NCI-H446 treated with DMSO at 0.1 percent for 48 hours (cell line): ENCODE measurements at places on chromosomes 3 and 15.

DNA sequence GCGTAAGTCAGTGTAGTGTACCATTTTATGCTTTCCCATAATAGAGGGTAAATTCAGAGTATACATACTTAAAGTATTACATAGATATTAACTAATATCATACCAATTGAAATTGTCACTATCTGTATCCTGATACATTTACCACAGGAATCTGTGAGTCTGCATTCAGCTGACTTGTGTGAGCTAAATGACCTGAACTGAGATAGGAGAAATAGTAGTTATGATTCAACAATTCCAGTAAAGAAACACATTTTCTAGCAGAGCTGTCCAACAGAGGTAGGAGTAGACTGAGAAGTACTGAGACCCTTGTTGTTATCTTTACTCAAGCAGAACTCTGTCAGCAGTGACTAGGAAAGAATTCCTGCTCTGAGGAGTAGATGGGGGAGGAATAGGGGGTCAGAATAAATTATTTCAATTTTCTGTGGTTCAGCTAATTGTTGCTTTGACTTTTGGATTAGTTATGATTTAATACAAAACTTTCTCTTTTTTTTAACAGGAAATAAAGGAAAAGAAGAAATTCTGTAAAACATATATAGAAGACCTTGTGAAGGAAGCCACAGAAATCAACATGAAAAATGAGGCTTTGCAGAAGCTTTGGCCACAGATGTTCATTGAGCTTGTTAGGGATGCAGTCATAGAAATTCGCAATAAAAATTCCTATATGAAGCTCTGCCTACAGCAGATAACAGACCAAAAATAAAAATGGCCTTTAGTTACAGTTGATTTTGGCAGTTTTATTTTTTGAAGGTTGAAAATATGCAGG lies 66.2 kb upstream of the THSD4 start:
- no peak for DNase-seq

DNA sequence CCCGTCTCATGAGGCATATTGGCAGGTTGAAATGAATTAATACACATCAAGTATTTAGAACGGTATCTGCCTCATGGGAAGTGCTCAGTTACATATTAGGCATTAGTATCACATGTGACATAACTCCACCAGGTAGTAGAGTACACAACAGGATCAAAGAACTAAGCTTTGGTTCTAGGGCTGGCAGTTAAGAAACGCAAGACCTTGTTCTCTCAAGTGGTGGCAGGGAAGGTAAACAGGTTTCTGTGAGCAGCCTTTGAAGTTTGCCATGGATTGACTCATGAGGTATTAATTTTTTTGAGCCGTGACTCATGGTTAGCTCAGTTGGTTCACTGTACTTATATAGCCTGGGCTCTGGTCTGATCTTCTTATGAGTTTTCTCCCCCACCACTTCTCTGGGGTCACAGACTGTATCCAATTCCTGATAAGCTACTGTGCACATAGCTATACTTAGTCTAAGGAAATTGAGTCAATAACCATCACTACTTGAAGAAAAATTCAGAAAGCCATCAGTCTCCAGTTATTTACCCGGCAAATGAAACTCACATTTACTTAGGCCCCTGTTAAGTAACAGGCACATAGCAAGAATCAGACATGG lies 155.6 kb upstream of the STT3B start:
- DNase-seq, result no peak

GRCh38 chr3:1082108-1082507 lies 10.7 kb upstream of the CNTN6 start:
- no peak for DNase-seq

GRCh38 chr3:25783661-25784512 lies 644 bp upstream of the NGLY1 start:
- peak; percentile 1 for DNase-seq

GRCh38 chr3:66480666-66481065 lies 20.2 kb downstream of the LRIG1 start:
- no peak for DNase-seq

- no peak for DNase-seq
These were observed 85.4 kb upstream of the SUCLG2 start for GRCh38 chr3:67739851-67740250.

- DNase-seq, result no peak
These were observed 66.7 kb upstream of the GOLGA8B start for GRCh38 chr15:34650177-34650576.

DNA sequence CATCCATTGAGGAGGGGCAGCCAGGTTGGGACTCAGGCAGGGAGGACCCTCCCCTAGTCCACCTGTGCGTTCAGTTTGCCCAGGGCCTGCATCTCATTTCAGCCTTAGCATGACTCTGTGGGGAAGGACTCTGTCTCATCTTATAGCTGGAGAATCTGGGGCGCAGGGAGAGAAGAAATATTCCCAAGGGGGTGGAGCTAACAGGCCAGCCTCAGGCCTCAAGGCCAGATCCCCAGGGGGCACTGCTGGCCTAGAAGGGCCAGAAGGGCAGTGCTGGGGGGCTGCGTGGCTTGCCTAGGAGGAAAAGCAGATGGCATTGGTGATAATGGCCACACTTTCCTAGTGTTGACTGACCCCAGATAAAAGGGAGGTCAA lies 10.9 kb downstream of the AMOTL2 start:
- no peak for DNase-seq

- no peak for DNase-seq
These were observed 13.0 kb upstream of the SLC28A1 start for GRCh38 chr15:84871428-84871985.

DNA sequence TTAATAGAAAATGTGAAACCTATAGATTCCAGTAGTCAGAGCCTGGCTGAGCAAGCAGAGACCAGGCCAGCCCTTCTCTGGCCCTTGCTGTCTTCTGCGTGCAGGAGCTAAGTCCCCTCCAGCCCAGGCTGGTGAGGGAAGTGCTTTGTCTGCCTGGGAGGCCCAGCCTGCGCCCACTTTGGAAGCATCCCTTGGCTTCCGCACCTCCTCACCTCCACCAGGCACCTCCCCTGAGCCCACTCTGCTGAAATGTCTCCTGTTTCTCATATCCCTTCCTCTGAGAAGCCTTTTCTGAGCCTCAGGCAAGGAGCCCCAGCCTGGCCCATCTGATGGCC lies 45.3 kb downstream of the ALDH1L1 start:
- no peak for DNase-seq

DNA sequence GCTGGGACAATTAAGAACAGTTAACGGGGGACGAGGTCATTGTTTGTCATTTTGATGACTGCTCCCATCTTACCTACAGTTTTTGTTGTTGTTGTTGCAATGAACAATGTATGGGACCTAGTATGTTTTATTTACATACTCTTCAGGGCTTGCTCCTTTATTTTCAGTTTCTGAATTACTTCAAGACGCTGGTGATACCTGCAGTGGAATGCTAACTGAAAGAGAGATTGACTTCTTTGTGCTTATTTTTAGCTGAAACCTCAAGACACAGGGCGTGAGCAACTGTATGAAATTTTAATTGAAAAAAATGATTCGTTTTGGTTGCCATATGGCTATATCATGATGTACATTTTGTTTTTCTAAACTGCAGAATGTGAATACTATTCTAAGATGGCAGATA lies 297.9 kb downstream of the EDEM1 start:
- no peak for DNase-seq

DNA sequence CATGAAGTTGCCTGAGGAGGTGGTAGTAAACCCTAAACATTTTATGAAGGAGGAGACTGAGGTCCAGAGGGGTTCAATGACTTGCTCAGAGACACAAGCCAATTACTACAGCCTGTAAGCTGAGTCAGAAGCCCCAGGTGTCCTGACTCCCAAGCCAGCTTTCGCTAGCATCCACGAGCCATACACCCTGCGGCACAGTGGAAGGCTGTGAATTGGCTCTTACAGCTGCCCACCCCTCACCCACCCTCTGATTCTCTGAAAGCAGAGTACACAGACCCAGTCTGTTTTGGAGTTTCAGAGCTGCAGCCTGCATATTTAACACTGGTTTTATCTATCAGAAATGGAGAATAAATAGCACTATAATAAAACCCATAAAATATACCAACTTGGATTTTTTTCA lies 253.4 kb downstream of the IGSF11 start:
- DNase-seq, result no peak

DNA sequence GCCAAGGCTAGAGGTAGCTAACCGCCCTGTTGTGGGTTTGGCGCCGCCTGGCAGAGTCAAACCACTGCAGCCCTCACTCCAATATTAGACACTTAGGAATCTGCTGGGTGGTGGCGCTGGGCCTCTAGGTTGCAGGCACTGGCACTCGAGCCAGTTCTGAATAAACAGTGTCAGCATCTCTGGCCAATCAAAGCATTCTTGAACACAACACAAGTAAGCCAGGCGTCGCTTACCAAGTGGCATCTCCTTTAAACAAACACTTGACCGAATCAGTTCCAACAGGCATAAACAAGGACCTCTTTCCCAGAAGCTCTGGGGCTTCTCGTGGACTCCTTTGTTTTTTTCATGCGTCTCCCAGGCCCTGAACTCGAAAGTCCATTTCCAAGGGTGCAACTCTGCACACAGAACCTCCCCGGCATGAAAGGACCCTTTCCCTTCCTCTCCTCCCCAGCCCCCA lies 82.3 kb downstream of the LRIG1 start:
- no peak for DNase-seq

DNA sequence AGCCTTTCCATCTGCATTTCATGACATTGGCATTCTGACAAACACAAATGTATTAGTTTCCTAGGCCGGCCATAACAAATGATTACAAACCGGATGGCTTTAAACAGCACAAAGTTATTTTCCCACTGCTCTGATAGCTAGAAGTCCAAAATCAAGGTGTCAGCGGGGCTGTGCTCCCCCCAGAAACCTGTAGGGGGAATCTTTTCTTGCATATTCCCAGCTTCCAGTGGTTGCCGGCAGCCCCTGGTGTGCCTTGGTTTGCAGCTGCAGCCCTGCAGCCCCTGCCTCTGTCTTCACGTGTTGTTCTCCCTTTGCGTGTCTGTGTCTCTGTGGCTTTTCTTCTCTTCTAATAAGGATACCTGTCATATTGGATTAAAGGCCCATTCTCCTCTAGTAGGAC lies 79.0 kb upstream of the CDV3 start:
- DNase-seq, result no peak

GRCh38 chr3:52077925-52078324 lies 21.6 kb upstream of the DUSP7 start:
- DNase-seq, result no peak

- DNase-seq, result no peak
These were observed 602.9 kb downstream of the NTRK3 start for GRCh38 chr15:87653646-87654045.

- DNase-seq, result no peak
These were observed 4.7 kb upstream of the ARHGEF3 start for GRCh38 chr3:56806407-56806806.

DNA sequence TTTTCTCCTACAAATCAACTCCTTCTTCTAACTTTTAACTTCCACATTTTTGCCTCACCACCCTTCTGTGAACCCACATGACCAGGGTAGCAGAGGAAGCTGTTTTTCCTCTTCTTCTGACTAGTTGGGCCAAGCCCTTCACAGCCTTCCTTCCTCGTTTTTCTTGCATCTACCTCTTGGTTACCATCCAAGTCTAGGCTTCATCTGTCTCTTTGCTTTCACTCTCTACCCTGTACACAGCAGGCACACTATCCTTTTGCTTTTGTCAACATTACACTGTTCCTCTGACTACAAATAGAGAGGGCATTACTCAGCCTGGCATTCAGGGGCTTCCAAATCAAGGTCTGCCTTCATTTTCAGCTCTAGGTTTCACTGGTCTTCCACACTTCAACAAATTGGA lies 22.0 kb downstream of the SLC9A9 start:
- peak; percentile 44 for DNase-seq

DNA sequence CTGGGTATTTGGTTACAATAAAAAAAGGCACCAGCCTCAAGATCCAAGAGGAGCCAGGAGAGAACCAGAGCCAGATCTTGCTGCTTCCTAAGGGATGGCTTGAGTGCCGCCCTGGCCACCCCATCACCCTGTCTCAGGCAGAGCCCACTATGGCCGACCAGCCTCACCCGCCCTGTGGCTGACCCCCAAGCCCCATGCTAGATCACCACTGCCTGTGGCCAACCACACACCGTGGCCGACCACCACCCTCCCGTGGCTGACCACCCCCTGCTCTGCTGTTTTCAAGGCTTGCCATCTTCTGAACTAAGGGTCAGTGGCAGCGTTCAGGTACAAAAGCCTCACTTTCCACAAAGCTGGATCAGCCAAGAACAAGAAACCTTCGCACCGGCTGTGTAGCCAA lies 12.0 kb downstream of the CSPG5 start:
- DNase-seq, result no peak

GRCh38 chr3:103389356-103389755 lies 954.5 kb downstream of the ZPLD1 start:
- DNase-seq, result no peak

DNA sequence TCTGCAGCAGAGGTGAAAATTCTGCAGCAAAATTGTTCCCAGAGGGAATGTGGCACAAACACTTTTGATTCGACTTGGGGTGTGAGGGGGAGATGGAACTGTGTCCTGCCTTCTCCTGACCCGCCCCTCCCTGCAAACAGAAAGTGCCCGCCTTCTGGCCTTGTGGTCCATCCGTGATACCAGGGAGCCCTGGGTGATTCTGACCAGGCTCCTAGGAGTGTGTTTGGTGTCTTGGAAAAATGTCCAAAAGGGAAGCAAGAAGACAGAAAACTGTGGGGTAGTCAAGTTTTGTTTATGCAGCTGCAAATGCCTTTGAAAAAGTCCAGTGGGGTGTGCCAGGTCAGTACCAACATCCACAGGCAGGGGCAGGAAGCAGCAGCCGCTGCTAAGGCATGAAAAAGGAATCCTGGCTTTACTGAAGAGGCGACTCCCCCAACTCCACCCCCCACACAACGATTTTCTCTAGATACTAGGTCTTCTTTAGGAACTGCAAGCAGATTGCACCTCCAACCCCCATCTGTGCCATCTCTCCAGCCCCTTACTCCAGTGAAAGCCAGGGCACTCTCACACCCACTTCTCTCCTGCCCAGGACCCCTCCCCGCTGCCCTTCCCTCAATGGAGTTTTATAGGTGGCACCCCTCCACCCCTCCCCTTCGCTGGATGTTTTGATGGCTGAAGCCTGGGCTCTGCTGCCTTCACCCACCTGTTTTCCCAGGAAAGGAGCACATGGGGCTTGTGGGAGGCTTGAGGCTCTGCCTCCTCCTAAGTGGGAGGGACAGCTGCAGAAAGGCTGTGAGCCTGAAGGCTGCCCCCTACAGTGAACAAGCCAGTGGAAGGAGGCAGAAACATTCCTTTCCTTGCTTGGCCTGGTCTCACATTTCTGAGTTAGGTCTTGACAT lies 82.4 kb upstream of the HERC1 start:
- no peak for DNase-seq

GRCh38 chr3:48090166-48090939 lies 74.1 kb upstream of the MAP4 start:
- no peak for DNase-seq

DNA sequence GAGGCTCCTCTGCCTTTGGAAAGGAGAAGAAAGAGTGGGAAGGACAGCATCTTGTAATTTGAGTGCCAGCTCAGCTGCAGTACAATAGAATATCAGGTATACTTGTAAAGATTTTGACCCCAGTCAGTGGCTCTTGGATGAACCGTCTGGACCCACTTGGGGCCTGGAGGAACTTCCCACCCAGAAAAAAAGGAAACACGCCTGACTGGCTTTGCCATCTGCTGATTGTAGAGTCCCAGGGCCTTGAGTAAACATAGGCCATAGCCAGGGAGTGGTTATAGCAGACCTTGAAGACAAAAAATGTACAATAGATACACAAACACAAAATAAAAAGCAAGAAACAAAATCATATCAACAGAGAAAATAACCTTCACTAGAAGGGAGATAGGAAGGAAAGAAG lies 112.1 kb downstream of the GOLIM4 start:
- DNase-seq, result no peak
